ENCODE measurements at places on chromosomes 4 and X.
A peak's percentile ranks its signal among the peaks of the same experiment; 100 is the strongest.

DNA sequence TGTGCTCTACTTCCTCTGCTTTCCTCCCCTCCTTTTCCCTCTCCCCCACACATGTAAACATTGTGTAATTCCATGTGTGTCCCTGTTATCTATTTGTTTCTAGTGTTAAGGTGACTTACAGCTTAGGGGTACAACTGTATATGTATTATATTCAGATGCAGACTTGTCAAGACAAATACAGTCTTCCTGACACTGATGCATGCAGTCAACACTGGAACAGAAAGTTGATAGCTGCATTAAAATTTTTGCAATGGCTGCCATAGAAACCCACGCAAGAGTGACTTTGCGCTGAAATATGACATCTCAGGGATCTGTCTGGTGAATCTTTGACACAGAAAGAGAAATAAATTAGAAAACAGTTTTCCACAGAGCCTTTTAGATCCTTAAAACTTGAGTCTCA lies 656.7 kb downstream of the IL1RAPL1 start:
- no peak for DNase-seq

DNA sequence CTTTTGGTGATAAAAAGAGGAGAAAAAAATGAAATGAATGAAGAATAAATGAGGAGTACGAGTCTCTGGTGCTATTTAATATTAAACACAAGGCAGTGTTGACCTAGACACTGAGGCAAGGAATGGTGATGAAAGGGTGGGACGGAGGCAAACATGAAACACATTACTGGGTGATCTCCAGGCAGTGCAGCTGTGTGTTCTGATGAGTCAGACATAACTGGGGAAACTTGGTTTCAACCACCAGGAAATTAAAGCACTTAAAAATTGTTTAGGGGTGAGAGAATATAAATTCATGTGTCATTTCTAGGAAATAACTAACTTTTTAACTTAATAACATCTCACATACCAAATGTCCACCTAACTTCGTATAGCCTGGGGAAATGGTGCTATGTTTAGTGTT lies 19.7 kb upstream of the CXCL6 start:
- peak; percentile 99 for DNase-seq

DNA sequence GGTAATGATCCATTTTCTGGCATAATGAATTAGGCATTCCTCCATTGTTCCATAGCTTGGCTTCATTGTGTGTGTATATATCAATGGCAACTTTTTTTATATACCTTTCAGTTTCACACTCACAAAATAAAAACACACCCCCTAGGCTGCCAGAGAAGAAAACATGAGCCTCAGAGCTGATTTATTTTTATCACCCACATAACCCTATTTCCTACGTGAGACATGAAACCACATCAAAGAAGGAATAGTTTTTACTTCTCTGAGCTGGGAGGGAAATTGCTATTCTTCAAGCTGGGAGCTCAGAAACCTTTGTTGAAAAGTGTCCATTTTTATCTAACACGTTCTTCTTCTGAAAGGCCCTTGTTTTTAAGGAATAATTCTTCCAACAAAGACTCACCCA lies 126.7 kb upstream of the RAI2 start:
- no peak for DNase-seq

DNA sequence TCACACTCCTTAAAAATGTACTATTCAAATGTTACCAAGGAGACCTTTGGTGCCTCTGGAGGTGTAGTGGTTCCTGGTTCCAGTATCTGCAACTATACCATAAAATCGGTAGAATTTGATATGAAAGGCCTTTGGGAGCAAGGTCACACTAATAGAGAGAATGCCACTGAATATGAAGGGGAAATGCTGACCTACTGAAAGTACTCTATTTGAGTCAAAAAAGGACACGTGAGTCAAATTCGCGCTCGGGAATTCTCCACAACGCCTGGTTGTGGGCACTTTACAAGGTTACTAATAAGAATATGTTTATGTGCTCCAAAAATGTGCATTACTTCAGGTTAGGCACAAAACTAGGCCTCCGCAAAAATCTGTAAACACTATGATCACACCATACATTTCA lies 39.5 kb upstream of the RELL1 start:
- no peak for DNase-seq

DNA sequence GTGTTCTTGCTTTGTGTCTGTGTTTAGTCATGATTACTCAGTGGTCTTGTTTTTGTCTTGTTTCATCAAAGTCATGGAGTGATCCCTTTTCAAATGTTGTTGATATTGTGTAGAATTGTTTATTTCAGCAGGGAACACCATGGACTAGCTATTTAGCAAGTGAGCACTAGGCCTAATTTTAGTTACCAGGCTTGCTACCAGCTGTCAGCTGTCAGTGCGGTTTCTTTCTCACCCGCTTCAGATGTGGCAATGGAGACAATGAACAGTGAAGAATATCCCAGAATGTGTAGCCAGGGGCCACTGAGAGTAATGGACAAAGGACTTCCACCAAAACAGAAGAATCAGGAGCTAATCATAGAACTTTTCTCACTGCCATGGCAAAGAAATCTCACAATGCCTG lies 432.8 kb upstream of the FMR1 start:
- no peak for DNase-seq

DNA sequence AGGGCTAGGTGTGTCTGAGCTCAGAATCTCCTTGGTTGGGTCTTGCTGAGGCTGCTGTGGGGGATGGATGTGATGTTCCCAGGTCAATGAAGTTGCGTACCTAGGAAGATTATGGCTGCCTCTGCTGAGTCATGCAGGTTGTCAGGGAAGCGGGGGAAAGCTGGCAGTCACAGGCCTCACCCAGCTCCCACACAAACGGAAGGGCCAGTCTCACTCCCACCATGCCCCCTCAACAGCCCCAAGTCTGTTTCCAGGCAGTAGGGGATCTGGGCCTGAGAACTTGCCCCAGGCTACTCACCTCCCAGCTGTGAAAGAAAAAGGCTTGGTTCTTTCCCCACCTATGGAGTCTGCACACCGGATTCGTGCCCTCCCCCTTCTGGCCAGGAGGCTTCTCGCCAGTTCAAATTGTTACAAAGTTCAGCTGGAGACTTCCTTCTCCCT lies 72.9 kb downstream of the WDR44 start:
- no peak for DNase-seq

- no peak for DNase-seq
These were observed 146.1 kb downstream of the COL25A1 start for GRCh38 chr4:109156356-109156755.

DNA sequence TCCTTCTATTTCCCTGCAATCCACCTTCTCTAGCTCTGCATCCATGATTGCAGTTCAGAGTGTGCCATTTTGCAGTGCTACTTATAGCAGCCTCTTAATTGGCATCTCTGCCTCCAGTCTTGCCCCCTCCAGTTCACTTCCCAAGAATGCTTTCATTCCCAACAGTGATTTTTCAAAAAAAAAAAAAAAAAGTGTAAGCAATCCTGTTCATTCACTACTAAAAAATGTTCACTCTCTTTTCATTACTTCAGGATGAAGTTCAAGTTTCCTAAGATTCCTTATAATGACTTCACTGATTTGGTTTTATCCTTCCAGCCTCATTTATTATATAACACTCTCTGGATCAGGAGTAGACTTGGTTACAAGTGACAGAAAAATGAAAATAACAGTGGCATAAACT lies 124.7 kb upstream of the LNX1 start:
- DNase-seq = no peak
